ENCODE measurements at places on chromosomes 3 and 15.

DNA sequence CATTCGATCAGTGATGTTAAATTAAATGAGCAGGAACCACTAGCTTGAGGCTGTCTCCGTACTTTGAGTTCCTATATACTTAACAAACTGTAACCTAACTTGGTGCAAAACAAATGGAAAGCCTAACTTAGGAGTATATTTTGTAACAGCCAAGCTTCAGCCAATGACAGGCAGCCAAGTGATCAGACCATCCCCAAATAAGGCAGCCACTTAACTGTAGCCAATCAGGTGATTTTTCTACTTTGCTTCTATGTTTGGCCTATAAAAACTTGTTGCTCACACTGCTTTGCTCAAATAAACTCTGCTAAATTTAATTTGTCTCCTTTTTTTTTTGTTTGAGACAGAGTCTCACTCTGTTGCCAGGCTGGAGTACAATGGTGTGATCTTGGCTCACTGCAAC lies 19.3 kb upstream of the ZNF770 start:
- no peak for DNase-seq

GRCh38 chr3:155704771-155705559 lies 39.9 kb downstream of the PLCH1 start:
- no peak for DNase-seq

DNA sequence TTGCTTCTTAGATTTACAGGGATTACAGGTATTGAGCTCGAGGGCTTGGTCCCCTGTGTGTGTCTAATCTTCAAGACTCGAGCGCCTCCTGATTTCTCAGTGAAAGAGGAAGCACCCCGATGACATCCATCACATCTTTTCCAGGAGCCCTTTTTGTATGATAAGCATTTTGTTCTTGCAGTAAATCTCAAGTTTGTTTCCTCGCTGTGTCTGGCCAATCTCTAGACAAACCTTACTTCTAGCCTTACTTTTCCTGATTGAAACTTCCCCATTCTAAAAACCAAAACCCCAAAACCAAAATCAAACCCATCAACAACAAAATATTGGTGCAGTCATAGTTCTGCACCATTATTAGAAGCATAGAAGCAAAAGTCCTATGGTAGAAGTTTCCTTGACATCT lies 286.0 kb downstream of the NFKBIZ start:
- DNase-seq: no peak

DNA sequence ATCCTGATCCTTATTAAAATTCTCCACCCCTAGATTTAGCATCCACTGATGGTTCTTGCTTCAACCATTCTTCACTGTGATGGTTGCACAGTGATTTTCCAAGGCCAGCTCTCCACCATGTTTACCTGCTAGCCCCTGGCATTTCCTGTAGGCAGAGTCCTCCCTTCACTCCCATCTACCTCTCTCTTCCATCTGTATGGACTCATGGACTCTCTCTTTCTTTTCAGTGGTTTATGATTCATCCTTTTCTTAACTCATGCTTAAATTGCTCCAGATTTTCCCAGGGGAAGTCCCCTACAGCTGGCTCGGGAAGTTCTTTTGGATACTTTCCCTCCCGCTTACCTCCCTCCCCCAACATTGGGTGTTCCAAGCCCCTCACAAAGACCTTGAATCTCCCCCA lies 18.7 kb downstream of the TGM4 start:
- DNase-seq: no peak

GRCh38 chr3:124033360-124034015 lies 41.6 kb upstream of the ROPN1 start:
- no peak for DNase-seq

DNA sequence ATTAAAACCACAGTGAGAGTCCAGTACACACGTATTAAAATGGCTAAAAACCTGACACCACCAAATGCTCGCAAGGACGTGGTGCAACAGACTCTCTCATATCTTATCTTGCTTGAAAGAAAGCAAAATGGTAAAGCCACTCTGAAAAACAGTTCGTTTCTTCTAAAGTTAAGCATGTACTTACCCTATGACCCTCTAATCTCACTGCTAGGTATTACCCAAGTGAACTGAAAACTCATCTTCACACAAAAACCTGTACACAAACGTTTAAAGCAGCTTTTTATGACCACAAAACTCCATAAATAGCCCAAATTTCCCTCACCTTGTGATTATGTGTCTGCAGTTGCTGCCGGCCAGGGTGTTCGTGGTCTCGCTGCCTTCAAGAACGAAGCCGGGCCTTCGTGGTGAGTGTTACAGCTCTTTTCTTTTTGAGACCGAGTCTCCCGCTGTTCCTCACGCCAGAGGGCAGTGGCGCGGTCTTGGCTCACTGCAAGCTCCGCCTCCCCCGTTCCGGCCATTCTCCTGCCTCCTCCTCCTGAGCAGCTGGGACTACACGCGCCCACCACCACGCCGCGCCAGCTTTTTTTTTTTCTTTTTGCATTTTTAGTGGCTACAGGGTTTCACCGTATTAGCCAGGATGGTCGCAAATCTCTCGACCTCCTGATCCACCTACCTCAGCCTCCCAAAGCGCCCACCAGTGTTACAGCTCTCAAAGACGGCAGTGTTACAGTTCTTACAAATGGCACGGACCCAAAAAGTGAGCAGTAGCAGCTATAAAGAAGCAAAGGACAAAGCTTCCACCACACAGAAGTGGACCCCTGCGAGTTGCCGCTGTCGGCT lies 165.4 kb downstream of the TJP1 start:
- no peak for DNase-seq

GRCh38 chr3:99503350-99503749 lies 135.0 kb upstream of the COL8A1 start:
- no peak for DNase-seq
